ENCODE measurements at places on chromosomes 1 and 21.

GRCh38 chr1:53754484-53755312 is 15.7 kb upstream of the GLIS1 start:
- DNase-seq: no peak

GRCh38 chr1:150609732-150610131 is 19.7 kb downstream of the ENSA start:
- DNase-seq: no peak

GRCh38 chr1:153831026-153831425 is 55.8 kb downstream of the SLC27A3 start:
- DNase-seq: no peak

DNA sequence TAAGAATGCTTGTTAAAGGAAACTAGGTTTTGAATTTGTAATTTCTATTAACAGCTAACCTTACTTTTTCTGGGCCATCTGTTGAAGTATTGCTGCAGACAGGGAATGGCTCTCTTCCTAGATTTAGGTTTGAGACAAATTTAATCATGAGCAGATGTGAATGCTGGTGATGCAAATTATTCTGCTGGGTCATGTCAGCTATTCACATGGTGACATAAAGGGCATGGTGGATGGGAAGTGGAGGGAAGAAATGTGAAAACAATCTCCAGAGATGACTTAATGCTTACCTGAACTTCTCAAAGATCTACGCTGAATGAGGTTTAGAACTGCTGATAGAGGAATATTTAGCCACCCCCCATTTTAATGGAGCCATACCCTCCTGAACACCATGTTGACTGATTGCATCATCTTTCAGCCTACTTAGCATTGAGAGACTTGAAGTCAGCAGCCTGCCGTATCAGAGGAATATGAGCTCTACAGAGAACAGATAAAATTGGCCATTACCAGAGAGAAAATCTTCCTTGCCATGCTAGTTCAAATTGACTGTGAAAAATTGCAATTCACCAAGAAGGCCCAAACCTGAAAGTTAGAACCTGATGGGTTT is 138.8 kb downstream of the HHAT start:
- no peak for DNase-seq

DNA sequence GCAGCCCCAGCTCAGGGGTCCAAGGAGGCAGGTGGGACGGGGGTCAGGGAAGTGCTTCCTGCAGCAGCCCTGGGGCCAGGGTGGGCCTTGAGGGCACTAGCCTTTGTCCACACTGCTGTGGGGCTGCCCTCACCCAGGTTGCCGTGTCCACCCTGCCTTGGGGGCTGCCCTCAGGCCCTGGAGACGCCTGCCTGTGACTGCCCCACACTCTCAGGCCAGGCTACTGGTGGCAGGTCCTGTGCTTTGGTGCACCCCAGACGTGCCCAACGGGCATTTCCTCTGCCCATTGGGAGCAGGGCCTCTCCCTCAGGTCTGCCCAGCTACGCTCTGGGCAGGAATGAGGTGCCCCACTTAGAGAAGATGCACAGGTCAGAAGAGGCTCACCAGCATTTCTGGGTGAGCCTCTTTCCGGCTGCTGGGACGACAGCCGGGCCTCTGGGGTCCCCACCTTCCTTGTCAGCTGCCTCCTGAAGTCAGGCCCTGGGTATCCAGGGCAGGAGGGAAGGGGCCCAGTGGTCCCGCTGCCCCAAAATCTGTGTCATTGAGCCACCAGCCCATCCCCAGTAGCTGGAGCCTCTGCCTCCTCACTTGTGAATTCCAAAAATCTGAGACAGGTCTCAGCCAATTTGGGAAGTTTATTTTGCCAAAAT is 2.7 kb upstream of the MMEL1 start:
- DNase-seq: no peak

GRCh38 chr1:45412899-45413298 is 72.7 kb upstream of the MUTYH start:
- no peak for DNase-seq

Data from stimulated activated CD8-positive, alpha-beta memory T cell treated with anti-CD3 and anti-CD28 coated beads, Interleukin-2, amount 100 ng/mL, for 1 hour (primary cell).